ENCODE measurements at places on chromosomes 5 and 9.

GRCh38 chr5:67053229-67053628 is 143.4 kb downstream of the CD180 start:
- DNase-seq, result no peak

DNA sequence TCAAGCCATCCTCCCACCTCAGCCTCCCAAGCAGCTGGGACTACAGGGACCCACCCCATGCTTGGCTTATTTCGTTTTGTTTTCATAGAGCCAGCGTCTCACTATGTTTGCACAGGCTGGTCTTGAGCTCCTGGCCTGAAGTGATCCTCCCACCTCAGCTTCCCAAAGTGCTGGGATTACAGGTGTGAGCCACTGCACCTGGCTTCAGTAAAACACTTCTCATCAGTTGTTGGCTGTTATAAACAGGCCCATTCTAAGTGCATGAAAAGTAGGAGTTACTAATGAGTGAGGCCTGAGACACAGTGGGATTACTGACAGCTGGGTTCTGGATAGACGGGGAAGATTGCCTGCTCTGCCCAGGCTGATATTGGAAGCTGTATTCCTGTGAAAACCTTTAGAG is 3.5 kb downstream of the CRB2 start:
- no peak for DNase-seq

- DNase-seq, result no peak
Measured at GRCh38 chr9:76737154-76737902, 26.9 kb upstream of the PCA3 start.

DNA sequence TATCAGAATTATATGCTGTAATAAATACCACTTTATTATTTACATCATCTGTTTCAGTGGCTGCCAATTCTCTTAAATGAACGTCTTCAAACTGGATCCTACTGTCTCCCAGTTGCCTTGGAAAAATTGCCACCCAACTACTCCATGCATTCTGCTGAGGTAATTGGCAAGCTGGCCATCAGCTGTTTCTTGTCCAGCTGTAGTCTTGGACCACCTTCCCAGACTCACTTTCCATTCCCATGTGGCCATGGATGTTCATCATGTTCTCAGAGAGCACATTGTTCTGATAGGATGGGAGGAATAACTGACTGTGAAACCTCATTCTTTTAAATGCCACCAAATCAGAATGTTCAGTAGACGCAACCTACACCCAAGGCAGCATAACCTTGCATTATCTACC is 157.5 kb downstream of the DOCK8 start:
- no peak for DNase-seq

GRCh38 chr5:132815454-132815853 is 2.4 kb downstream of the SOWAHA start:
- no peak for DNase-seq

GRCh38 chr5:111313017-111313724 is 89.0 kb downstream of the CAMK4 start:
- no peak for DNase-seq

- DNase-seq, result no peak
Measured at GRCh38 chr9:132061526-132061925, 18.1 kb downstream of the MED27 start.

All from WTC11 (cell line).